ENCODE measurements at places on chromosomes 5 and 9.

DNA sequence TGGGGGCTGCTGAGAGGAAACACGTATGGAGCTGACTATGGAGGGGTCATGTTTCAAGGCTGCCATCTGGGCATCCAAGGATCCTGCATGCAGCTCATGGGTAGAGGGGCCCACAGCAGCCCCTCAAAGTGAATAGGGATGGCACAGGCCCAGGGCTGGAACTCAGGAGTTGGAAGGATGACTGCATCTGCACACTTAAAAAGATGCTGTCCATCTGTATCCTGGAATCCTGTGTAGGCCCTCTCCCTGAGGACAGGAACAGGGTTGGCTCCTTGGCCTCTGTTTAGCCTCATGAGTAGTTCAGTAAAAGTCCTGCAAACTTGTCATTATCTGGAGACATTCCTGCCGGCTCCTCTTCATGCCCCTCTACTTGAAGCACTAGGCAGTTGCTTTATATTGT is 4.0 kb downstream of the BNIP1 start:
- no peak for DNase-seq

GRCh38 chr5:146626936-146627335 is 110.9 kb upstream of the GPR151 start:
- no peak for DNase-seq

DNA sequence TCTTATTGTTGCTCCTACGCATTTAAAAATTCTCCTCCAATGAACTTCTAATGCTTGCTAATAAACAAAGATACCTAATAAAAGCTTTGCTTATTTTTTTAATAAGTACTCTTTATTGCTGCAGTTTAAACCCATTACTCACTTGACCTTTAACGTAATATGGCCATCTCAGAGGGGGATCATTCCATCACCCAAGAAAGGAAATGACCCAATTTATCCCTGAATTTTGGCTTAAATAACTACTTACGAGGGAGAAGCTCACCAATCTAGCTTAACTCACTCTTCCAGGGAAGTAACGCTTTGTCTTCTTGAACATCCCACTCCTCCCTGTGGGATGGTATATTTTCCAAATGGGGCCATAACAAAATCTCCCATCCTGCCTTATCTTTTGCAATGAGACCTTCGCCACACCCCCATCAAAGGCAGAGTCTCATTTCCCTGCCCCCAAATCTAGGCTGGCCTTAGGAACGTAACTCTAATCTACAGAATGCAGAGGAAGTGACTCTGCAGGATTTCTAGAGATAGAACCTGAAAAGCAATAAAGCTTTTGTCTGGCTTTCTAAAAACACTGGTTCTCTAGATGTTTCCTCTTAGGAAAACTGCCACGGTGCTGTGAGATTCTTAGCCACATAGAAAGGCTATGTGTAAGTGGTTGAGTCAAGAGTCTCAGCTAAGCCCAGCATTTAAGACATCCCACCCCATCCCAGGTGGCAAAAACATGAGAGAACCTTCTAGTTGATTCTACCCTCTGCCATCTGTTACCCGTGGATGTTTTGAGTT is 310.0 kb downstream of the ASTN2 start:
- no peak for DNase-seq

GRCh38 chr5:104859437-104859836 is 1296.8 kb upstream of the NUDT12 start:
- no peak for DNase-seq

DNA sequence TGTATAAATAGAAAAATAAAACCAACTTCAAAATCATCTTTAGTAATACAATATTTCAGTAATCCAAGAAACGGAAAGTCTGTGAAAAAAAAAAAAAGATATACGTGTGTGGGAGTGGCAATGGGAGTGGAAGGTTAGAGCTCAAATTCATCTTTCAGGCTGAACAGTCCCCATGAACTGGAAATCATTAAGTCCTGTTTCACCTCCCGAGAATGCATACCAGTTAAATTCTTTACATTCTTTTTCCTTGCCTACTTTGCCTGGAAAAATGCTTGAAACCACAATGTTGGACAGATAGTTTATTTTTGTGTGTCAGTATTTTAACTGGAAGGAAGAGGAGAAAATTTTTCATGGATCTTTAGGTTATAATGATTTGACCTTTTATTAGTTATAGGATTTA is 166.8 kb downstream of the MUSK start:
- no peak for DNase-seq

DNA sequence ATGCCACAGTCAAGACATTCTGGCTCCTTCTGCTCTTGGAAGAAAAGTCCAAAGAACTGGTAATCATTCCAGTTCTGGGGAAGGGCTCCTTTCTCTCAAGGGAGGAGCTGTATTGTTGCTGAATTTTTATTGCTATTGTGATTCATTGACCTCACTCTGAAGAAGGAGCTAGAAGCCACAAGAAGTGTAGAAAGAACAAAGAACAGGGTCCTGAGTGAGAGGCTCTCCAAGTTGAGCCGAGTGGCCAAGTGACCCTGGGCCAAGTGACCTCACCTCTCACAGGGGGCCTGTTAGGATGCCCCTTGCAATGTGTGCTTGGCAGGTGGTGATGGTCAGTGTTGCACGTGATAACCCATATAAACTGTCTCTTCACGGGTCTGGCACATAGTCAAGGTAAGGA is 173.3 kb downstream of the FGF18 start:
- DNase-seq, result no peak

- DNase-seq, result no peak
Measured at GRCh38 chr5:179115307-179115706, 55.1 kb downstream of the ZNF354C start.

DNA sequence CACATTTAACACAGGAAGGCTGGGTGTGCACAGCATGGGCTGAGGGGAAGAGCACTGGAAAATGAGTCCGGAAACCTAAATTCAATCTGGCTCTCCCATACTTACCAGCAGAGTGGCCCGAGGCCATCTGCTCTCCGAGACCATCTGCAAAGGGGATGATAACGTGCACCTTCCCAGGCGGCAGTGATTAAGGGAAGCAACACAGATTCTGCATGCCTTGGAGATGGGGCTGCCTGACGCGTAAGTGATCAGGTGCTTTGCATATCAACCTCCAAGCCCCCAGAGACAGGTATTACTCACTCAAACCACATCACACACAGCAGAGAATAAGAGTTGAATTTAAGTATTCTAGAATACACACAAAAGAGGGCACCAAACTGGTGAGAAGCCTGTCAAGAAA is 9.1 kb downstream of the EPB41L4B start:
- DNase-seq, result no peak
